ENCODE measurements at places on chromosomes 13 and 19. TPM values are rescaled to one million over a fixed set of nuclear protein-coding genes. Genes with fewer than 3 reads are reported as not detected.

GRCh38 chr19:23190341-23190740, 59.9 kb downstream of the ZNF724 start:
- DNase-seq: no peak

DNA sequence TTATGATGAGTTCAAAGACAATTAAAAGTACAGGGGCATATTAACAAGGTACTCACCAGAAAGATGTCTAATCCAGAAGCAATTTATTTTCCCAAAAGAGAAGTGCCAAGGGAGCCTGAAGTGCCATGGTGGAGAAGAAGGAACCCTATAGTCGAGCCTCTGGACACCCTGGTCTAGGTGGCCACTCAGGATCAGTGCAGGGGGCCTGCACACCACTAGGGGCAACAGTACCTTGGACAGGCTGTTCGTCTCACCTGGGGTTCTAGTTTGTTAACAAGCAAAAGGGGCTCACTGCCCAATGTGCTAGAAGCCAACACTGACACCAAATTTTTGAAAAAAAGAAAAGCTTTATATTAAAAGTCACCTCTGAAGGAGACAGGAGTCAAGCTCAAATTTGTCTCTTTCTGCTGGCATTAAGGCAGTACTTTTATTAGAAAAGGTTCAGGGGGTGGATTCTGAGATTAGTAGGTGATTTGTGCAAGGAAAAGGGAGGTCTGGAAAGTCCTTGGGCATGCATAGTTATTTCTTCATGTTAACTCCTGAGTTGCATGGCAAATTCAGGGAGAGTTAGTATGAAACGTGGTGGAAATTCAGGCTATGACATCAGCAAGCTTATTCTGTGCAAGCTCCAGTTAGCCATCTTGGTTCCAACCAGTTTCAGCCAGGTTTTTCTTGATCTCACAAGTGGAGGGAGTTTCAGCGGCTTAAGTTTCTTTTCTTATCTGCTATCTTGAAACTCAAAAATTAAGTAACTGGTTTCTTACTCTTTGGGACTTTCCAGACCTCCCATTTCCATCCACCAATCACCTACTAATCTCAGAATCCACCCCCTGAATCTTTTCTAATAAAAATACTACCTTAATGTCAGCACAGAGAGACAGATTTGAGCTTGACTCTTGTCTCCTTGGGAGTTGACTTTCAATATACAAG, 884 bp upstream of the CBY2 start:
- DNase-seq: no peak

DNA sequence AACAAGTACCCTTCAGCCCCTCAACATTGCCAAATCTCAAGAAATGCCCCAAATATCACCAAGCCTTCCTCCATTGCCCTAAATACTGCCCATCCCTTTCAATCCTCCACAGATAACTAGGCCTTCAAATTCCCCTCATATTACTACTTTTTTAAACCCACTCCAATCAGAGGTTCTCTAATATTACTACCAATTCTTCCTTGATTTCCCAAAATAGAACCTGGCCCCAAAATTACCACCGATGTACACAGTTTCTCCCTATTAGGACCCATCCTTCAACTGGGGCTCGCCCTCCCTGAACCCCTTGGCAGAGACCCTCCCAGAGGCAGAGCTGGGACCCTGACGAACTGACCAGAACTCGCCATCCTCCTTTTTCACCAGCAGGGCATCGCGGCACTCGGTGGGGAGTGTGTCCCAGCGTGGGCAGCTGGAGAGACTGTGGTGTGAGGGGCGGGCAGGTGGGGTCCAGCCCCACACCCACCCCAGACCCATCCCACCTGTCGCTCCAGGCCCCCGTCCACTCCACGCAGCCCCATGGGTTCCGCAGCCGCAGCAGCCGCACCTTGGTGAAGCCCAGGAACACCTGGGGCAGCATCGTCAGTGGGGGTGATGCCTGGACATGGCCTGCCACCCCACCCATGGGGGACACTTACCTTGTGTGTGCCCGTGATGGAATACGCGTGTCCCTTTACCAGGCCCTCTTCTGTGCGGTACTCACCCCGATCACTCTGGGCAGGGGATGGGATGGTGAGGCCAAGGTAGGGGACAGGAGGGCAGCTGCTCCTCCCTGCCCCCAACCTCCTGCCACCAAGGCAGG, 6.1 kb downstream of the CAPN12 start:
- DNase-seq: no peak

DNA sequence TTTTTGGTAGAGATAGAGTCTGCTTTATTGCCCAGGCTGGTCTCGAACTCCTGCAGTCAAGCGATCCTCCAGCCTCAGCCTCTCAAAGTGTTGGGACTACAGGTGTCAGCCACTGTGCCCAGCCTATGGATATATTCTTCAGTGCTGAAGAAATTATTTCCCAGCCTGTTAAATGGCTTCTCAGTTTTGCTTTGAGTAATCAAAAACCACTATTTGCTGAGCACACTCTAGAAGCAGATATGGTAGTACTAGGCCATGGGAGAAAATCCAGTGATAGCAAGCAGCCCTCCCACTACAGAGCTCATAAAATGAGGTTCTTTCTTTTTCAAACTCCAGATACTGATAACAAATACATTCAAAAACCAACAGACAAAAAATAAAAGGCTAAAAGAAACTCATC, 80.6 kb upstream of the CLDN10 start:
- DNase-seq: no peak

DNA sequence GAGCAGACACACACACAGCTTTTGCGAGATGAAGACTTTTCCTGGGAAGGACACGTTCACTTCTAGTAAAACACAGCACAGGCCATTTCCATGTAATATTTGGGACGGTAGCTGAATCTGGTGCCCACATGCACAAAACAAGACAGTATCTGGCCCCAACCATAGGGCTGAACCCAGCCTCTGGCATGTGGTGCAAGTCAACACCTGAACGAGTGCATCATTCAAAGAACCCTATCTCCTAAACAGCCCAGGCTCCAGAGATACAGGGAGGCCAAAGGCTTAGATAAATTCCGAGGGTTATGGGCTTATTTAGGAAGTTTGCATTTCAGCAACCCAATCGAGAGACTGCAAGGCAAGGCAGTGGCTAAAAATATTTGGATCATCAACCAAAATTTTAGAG, 2.7 kb upstream of the TFDP1 start:
- DNase-seq: no peak

DNA sequence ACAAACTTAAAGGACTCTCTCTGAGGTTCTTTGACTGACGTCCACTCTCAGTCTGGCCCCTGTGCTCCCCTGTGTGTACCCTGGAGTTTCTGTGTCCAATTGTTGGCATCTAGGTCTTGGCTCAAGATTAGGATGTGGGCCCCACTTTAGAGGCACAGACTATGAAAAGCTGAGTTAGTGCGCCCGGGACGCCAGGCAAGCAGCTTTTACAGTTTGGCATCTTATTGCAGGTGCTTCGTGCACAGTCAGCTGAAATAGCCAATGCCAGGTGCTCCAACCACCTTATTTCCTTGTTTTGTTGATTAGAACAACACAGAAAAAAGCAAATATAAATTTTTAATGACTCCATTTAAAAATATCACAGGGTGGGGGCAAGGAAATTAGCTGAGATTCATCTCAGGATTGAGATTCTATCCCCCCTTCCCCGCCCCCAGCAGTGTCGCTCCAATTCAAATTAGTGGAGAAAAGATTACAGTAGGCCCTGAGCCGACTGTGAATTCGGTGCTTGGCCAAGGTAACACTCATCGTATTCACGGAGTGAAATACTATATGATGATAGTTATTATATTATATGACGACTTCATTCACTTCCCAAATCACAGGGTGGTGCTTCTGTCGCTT, 4.3 kb downstream of the SOX1 start:
- DNase-seq: no peak

DNA sequence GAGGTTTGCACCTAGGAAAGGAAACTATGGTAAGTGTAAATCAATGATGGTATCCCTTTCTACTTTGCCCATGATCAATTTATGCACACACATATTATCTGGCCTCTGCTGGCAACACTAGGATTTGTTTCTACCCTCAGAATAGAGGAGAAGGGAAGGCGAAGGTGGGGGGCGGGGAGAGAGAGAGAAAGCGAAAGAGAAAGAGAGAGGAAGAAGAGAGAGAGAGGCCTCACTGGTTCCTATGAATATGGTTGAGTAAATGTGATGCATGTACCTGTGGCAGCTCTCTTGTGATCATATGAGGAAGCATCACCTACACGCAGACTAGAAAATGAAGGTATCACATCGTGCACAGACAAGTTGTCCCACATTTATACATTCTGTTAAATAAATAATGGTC, 882.0 kb upstream of the SLITRK6 start:
- DNase-seq: no peak

- DNase-seq: no peak
Observed at GRCh38 chr19:16862826-16863415, 25.9 kb upstream of the F2RL3 start.

DNA sequence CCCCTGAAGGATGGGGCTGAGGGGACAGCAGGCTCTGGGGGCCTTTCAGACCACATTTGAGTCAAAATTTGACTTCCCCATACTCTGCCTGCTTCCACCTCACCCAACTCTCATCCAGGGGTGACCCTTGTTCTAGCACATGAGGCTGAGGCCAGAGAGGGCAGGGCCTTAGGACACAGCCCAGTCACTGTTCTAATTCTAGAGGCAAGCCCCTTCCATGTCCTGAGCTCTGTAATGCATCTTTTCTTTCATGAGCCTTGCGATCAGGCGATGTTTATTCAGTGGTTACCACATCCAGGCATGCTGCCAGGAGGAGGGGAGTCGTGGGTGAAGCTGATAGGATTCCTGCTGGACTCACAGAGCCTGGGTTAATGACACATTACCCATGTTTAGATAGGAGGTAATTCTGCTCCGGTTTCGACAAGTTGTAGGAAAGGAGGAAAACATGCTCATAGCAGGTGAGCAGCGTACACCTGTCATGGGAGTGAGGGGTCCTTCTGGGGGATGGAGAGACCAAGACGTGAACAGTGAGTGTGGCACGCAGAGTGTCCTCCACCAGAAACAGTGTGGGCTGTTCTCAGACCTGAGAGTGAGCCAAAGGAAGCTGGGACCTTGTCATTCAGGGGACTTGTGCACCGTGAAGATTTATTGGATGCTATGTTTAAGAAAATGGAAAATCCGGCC, 9.3 kb downstream of the RPS9 start:
- peak; percentile 94 for DNase-seq

DNA sequence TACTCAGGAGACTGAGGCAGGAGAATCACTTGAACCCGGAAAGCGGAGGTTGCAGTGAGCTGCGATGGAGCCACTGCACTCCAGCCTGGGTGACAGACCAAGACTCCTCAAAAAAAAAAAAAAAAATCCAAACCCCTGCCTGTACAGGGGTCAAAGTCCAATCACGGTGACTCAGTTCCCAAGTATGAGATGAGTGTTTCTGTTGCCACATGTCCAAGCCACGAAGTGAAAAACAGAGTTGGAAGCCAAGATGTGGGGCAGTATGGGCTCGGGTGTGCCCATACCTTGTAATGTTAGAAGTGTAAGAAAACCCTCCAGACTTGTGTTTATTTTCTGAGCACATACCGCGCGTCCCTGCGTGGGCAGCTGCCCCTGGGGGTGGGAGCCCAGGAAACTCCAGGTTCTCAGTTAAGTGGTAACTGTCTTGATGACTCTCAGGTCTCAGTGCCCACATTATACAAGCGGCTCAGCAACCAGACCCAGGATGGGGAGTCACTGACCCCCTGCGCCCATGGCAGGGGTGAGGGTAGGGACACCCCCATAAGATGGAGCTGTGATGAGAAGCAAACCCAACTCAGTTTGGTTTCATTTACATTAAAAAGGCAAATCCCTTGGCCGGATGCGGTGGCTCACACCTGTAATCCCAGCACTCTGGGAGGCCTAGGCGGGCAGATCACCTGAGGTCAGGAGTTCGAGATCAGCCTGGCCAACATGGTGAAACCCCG, 1.2 kb upstream of the GPX4 start:
- no peak for DNase-seq

GRCh38 chr13:49812812-49813211, 20.3 kb upstream of the KPNA3 start:
- DNase-seq: no peak

DNA sequence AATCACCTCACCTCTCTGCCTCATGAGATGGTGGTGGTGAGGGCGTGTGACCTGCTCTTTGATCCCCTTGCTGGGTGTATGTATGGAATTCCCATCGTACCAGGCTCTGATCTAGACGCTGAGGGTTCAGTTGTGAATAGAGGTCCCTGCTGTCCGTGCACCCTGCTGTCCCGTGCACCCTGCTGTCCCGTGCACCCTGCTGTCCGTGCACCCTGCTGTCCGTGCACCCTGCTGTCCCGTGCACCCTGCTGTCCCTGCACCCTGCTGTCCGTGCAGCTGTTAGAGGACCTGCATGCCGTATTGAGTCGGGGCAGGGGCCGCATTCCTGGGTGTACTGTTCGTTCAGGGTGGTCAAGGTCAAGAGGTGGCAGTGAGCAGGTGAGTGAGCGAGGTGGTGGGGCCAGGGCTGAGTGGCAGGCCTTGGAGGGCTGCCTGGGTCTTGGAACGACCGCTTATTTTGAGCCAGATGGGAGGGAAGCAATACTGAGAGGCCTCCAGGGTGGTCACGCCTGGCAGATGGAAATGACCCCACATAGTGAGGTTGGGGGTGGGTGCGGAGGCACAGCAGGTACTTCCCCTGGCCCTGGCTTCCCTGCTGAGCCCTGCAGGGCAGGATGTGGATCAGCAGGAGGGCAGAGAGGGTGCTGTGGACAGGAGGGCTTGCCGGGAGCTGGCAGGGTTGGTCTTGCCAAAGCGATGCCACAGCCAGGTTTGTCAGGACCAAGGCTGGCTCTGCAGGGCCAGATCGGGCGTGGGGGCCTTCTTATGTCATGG, 4.6 kb upstream of the EPN1 start:
- DNase-seq: peak; percentile 54

DNA sequence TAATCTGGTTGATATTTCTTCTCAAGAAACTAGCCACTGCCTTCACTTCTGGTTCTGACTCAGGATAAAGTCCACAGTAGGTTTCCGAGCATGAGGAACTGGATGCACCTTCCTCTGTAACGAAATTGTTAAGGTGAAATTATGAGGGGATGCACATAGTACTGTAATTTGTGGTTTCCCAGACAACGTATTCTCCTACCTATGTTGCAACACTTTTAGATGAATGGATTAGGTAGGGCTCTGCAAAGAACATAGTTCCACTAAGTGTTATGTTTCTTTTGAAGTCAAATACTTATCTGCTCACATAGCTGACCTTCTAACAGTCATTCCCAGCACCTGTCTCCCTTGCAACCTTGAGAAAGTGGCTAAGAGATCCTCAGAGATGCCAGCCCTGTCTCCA, 5.7 kb upstream of the ZC3H13 start:
- no peak for DNase-seq

The ZNF723 gene
- not detected for total RNA-seq

The CRB3 gene
- not detected for total RNA-seq

The CDC42EP5 gene
- 119 TPM for total RNA-seq

The ACER1 gene
- total RNA-seq: not detected

The KASH5 gene
- total RNA-seq: 0.37 TPM

The MUC16 gene
- not detected for total RNA-seq

The CGB5 gene
- total RNA-seq: not detected

The TRIP10 gene
- total RNA-seq: 79.2 TPM

The C1QTNF9B gene
- not detected for total RNA-seq
